ENCODE measurements at places on chromosomes 7 and 10.

GRCh38 chr7:143401265-143401664, 7.4 kb downstream of the EPHA1 start:
- no peak for DNase-seq

DNA sequence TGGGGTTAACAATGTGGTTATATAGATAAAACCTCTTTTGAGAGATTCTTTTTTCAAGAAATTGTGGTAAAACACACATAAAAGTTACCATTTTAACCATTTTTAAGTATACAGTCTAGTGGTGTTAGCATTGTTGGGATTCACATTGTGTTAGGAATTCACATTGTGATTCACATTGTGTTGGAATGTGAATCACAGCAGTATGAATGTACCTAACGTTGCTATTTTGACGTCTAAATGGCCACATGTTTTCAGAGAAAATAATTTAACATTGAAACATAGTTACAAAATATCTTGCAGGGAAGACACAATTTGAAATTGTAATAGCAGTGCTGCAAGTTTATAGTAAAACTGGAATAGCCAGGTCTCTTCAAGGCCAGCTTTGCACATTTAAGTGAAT, 129.0 kb downstream of the BICC1 start:
- no peak for DNase-seq

- DNase-seq, result no peak
Observed at GRCh38 chr10:132436861-132437410, 39.9 kb downstream of the PWWP2B start.

DNA sequence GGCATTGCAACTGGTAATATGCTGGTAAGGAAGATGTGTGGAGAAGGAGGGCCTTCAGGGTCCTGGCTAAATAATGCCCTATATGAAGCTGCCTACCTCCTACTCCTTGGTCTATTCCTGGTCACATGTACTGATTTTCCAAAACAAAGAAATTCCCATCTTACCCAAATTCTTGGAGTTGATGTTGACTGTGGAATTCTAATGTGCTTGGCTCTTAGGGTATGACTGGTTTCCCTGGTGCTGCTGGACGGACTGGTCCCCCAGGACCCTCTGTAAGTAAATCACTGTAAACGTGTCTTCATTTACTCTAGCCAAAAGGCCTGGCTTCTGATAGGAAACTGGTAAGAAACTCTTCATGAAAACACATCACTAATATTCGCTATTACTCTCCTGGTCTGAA, 27.0 kb downstream of the COL1A2 start:
- DNase-seq, result no peak
